MG63 (cell line): ENCODE measurements at places on chromosomes 13 and 19. TPM values are rescaled to one million over a fixed set of nuclear protein-coding genes. Genes with fewer than 3 reads are reported as not detected.

GRCh38 chr13:33696530-33696929 is 121.4 kb upstream of the RFC3 start:
- DNase-seq, result no peak

- no peak for DNase-seq
Measured at GRCh38 chr19:18437491-18438330, at the start of gene ISYNA1. ISYNA1 (minus strand) TSS chr19:18438133; CDS start chr19:18437979, 154 bp downstream.

The ZNF723 gene
- not detected in 2 replicates for total RNA-seq

- DNase-seq, result peak; percentile 68
Measured at GRCh38 chr19:10431943-10432735, 11.8 kb downstream of the PDE4A start.

GRCh38 chr13:44207476-44207875 is 166.1 kb upstream of the SERP2 start:
- DNase-seq, result no peak

DNA sequence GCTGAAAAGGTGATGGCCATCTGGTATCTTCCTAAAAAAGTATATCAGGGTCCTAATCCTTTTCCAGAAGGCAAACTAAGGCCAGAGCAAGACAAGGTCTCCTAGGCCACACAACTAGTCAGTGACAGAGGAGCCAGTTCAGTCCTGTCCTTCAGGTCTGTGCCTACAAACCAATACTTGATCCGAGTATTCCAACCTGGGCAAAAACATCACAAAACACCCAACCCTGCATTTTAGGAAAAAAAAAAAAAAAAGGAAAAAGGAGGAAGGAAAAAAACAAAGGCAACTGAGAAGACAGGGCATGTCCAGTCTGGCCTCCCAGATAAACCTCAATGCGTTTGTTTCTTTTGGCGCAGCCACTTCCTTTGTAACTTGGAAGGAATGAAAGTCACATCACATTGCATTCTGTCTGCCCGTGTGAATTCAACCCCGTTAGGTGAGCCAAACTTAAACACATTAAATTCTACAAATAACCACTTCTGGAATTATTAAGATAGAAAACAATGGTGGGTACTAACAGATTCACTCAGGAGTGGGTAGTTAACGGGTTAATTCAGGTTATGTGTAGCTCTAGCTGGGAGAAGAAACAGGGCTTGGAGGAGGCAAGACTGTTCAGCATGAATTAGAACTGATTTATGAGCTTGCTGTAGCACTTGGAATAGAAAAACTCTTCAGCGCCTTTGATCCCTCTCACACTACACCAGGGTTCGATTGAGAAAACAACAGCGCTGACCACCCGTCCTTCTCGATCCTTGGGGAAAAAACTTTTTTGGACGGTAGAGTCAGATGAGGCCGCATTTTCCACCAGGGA is 43.0 kb upstream of the HNRNPA1L2 start:
- DNase-seq, result peak; percentile 67

DNA sequence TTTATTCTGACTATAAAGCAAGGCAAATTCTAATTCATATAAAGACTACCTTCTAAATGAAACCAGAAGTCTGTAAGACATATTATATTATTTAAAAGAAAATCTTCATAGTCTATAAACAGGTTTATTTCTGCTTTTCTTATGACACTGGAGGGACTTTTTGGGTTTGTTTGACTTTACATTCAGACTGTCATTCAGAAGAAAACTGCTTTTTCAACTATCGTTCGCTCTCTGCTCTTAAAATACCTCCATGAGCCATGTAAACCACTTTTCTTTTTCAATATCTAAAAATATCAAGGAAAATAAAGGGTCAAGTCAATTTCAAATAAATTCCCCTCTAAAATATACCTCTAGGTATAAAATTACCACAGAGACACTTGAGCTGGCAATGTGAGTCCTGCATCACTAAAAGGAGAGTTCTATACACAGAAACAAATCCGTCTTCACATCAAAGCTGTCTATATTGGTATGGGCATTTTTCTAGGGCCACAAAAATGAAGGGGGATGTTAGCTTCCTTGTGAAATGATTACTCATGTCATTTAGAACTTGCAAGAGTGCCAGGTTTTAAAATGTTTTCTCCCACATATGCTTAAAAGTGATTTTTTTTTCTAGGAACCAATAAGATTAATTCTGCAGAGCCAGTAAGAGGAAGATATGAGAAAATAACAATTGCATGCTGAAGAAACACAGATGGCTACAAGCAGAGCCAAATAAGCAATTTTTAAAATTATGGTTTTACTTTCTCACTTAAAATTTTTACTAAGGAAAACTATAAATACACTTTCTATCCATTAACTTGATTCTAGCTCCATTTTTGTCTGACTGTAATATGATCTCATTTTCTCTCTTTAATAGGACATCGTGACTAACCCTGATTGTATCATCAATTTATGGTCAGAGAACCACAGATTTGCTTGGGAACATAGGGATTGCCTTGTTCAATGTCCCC is 181.8 kb downstream of the TBC1D4 start:
- no peak for DNase-seq

- no peak for DNase-seq
Measured at GRCh38 chr13:33073338-33073737, 57.1 kb downstream of the KL start.

The CEBPA gene
- total RNA-seq, result 4.2 and 4.5 TPM in 2 replicates

DNA sequence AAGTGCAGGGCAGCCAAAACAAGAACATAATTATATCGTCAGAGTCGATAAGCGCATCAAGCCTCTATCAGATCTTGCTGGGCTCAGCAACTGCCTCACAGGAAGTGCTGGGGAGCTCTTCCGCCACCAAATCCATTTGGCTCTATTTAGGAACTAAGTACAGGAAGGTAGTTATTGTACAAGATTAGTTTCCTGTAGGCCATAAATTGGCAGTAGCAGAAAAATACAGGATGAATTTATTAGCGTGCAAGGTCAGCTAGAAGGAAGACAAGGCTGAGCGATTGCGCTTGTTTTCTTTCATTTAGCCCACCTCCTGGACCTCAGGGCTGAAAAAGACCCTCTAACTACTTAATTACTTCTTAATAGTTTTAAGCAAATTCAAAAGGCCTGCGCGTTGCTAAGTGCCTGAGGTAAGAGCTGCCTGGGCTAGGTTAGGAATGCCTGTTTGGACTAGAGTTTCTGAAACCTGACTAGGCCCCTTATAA is 118.5 kb downstream of the IRS2 start:
- DNase-seq, result no peak

GRCh38 chr13:51590971-51591627 is 6.8 kb downstream of the WDFY2 start:
- peak; percentile 65 for DNase-seq

DNA sequence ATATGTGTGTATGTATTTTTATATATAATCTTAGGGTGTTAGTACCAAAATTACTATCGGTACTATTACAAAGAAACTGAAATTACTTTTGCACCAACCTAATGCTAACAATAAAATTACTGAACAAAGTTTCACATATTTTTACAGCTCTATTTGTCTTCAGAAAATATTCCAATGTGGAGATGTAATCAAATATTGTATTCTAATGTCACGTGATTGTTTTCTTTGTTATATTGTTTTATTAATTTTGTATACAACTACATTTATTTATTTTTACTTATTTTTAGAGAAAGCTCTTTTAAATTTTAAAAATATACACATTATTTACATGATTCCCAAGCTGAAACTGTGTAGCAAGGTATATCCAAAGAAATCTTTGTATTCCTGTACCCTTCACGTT is 227.1 kb upstream of the KLF12 start:
- DNase-seq, result no peak

The FFAR2 gene
- total RNA-seq, result not detected in 2 replicates

- peak; percentile 39 for DNase-seq
Measured at GRCh38 chr19:49808711-49809159, 4.4 kb downstream of the FUZ start.

DNA sequence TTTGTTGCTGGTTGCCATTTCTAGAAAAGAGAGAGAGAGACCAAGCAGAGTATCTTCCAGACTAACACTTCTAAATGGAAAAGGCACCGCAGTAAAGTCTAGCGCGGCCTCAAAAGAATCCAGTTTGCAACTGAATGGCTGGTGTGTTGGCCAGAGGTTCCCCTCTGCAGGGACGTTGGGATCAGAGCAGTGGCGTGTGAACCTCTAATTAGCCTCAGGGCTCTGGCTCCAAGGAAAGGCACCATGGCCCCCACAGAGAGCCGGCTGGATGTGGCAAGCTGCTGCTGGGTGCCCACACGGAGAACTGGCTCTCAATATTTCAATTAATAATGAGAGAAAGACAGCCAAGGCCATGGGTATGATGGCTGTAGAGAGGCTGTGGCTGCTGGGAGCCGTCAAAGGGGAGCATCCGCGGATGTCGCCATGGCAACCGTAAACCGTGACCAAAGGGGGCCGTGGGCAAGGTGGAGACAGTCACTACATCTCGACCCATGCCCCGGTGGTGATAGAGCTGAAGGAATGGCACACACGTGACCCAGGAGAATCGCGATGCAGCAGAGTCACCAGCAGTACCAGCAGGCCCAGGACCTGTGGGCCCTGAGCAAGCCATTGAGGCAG is 9.5 kb downstream of the VSTM2B start:
- DNase-seq, result no peak

GRCh38 chr19:17678836-17679235 is 9.3 kb downstream of the UNC13A start:
- DNase-seq, result no peak

DNA sequence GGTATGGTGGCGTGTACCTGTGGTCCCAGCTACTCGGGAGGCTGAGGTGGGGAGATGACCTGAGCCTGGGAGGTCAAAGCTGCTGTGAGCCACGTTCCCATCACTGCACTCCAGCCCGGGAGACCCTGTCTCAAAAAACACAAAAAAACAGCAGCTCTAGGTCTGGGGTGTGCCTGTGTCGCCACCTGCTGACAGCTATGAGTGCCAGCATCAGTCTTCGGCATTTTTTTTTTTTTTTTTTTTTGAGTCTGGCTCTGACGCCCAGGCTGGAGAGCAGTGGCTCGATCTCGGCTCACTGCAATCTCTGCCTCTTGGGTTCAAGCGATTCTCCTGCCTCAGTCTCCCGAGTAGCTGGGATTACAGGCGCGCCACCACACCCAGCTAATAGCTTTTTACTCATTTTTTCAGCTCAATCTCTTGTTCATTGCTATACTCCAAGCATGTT is 10.1 kb downstream of the AP2S1 start:
- DNase-seq, result peak; percentile 37

GRCh38 chr19:13723206-13723605 is 41.1 kb upstream of the MRI1 start:
- no peak for DNase-seq

The GRIK5 gene
- total RNA-seq, result not detected in 2 replicates

- DNase-seq, result no peak
Measured at GRCh38 chr19:41309180-41310032, 566 bp upstream of the CCDC97 start.

- peak; percentile 30 for DNase-seq
Measured at GRCh38 chr19:29690842-29691241, 24.2 kb downstream of the C19orf12 start.

DNA sequence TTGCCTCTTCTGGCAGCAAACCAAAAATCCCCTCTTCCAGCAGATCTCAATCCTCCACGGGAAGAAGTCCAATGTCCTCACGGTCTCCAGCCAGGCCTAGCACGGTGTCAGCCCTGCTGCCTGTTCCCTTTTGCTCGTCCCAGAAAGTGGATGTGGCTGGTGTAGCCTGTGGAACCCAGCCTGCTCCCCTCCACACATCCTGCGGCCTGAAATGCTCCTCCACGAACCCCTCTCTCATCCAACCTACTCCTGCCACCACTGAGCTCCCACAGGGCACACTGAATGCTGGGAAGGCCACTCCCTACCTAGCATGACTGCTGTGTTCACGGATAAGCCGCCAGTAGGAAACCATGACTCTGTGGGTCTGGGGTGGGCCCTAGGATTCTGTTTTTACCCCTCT is 3.0 kb downstream of the MBOAT7 start:
- no peak for DNase-seq

- DNase-seq, result no peak
Measured at GRCh38 chr19:30932854-30933253, 416.4 kb downstream of the TSHZ3 start.

The LILRA1 gene
- not detected in 2 replicates for total RNA-seq

GRCh38 chr13:31276421-31276820 is 76.6 kb downstream of the B3GLCT start:
- DNase-seq, result no peak

DNA sequence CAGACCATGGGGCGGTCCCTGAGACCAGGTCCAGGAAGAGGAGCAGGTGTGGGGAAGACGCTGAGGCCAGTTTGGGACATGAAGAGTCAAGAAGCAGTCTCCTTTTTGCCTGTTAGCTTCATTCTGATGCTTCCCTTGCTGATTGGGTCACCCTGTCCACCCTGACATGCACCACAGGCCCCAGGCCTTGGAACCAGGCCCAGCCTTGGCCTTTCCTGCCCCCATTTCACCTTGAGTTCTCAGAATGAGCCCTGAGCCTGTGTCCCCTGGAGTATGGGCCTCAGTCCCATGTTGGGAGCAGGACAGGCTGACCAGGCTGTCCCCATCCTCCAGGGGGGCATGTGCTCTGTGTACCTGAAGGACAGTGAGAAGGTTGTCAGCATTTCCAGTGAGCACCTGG is 4.9 kb upstream of the TIMM50 start:
- no peak for DNase-seq

- no peak for DNase-seq
Measured at GRCh38 chr13:57326532-57326931, 159.5 kb downstream of the PRR20E start.

- no peak for DNase-seq
Measured at GRCh38 chr13:50636007-50636704, 207.3 kb downstream of the DLEU7 start.

The ZNF570 gene
- not detected in 2 replicates for total RNA-seq

DNA sequence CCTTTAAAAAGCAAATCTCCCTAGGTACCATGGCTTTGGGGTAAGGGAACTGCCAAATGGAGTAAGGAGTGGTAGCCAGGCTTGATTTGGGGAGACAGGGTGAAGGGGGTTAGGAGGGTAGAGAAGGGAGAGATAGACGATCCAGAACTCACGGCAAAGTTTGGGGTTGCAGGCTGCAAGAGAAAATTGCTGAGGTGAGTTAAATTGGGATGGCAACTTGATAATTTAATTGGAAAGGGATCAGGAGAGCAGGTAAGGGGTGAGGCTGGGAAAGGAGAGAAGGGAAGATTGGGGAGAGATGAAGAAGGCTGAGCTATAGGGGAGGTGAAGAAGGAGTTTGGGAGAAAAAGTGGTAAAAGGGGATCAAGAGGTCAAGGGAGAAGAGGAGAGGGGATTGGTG is 4.0 kb downstream of the IZUMO2 start:
- no peak for DNase-seq

The ZNF44 gene
- total RNA-seq, result 7.7 and 10.2 TPM in 2 replicates

DNA sequence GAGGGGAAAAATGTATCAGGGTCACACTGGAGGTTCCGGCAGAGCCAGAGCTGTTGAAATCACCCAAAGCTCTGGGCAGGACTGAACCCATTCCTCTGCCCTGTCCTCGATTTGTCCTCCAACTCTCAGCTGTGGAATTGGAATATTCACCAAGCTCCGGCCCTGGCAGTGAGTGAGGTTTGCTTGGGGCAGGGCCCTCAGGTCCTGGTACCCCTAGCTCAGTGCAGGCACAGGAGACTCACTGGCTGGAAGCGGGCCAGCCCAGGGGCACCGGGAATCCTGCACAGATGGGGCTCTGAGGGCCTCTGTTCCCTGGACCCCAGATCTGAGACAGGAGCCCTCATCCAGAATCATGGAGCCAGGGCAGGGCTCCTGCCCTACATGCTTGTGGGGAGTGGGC is 1322.3 kb downstream of the UQCRFS1 start:
- no peak for DNase-seq

- DNase-seq, result no peak
Measured at GRCh38 chr13:41970918-41971317, 10.0 kb upstream of the VWA8 start.

- DNase-seq, result no peak
Measured at GRCh38 chr19:49930483-49931011, 1.2 kb upstream of the NUP62 start.

The ZNF543 gene
- total RNA-seq, result 7.6 and 10.0 TPM in 2 replicates
